ENCODE measurements at places on chromosomes 13 and 19. TPM values are rescaled to one million over a fixed set of nuclear protein-coding genes. Genes with fewer than 3 reads are reported as not detected.

DNA sequence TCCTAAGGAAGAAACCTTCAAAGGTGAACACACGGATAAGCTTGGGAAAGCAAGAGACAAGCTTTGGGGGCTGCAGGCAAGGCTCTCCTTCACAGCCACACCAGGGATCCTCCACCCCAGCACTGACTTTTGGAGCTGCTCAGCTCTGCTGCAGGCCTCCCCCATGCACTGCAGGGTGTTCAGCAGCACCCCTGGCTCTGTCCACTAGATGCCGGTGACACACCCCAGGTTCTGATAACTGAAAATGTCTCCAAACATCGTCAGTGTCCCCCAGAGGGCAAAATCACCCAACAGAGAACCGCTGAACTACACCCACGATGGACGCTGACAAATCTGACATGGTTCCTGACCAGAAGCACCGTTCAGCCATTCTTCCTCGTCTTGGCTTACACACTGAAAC, 90.5 kb downstream of the STK24 start:
- no peak for DNase-seq

DNA sequence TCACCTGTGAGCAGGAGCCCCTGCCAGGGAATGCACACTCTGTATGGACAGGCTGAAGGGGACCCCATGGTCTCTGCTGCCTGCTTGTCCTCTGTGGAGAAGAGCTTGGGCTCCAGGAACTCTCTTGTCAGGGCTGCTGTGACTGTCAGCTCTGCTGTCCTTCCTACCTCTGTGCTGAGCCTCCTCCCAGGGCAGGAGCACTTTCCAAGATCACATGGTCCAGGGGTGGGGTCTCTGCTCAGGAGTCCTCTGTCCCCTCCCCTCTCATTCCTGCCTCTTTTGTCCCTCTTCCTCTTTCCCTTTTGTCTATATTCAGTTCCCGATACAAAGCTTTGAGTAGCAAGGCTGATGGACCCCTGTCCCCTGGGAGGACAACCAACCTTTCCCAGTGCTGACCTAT, at the start of gene CEACAM7:
Gene CEACAM7 (minus strand): TSS at position 173 of the 400 bp plus-strand sequence. CDS start 105 bp downstream, at position 68.
- DNase-seq = no peak

DNA sequence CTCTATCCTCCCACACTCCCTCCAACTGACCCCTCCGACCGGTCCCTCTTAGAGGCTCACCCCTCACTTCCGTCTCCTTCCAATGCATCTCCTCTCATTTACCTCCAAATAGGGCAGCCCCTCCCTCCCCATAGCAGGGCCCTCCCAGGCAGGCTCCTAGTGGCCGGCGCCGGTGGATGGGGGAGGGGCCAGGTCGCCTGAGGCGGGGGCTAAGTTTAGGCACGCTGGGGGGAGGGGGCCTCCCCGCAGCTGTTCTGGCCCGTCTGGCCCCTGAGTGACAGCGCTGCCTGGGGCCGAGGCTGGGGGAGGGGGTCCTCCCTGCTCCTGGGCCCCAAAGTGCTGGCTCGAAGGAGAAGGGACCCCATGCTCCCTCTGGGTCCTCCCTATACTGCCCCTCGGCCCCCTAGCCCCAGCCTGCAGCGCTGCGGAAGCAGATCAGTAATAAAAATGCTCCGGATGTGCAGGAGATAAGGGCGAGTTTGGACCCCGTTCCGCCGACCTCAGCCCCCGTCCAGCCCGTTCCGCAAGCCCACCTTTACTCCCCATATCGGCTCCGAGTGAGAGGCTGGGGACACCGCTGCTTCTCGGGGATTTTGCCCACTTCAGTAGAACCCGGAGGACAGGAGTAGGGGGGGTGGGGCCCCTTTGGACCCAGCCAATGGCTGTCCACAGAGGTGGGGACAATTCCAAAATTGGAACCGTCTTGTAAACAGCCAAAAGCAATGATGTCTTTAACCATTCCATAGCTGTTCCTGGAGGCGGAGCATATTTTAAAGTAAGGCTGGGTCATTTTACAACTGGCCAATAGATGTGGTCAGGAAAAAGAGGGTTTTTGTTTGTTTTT, 4.0 kb downstream of the RTN2 start:
- DNase-seq = no peak

DNA sequence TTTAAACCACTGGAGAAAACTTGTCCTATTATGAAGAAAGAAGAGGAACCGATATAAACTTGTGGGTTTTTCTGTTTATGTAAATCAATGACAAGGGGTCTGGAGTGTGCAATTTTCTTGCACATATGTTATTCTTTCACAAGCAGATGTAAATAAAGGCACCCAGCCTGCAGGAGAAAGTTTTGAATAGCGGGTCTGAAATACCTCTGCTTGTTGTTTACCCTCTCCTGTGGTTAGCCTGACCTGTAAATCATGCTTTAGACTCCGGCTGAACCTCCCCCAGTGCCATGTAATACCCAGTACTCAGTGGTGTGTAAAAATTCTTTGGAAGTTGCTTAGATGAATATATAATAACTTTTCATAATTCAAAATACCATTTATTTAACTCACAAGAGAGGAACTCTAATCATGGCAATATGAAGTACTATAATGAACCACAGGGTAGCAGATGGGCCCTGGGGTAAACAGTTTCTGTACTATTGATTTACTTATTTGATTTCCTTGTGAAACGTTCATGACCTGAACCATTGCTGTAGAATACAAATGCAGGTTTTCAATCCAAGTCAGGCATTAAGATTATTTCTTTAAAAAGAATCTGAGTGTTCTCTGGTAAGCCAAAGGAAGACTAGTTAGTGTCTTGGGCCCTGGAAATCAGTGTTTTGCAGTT, 245.1 kb downstream of the LMO7 start:
- DNase-seq = no peak

- DNase-seq = no peak
Observed at GRCh38 chr13:20927596-20928257, 25.2 kb upstream of the XPO4 start.

- no peak for DNase-seq
Observed at GRCh38 chr19:50967929-50968715, 1.3 kb downstream of the KLK6 start.

DNA sequence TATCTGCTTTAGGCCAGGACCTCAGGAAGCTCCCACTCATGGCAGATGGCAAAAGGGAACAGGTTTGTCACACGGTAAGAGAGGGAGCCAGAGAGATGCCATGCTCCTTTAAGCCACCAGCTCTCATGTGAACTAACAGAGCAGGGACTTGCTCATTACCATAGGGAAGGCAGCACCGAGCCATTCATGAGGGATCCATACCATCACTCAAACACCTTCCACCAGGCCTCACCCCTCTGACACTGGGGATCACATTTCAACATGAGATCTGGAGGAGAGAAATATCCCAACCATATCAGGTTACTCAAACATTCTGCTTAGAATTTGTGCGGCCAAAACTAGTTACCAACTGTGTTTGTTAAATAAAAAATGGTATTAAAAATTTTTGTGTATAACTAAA, 427.0 kb downstream of the UQCRFS1 start:
- DNase-seq = no peak

- no peak for DNase-seq
Observed at GRCh38 chr19:38197937-38198704, 25.9 kb downstream of the DPF1 start.

DNA sequence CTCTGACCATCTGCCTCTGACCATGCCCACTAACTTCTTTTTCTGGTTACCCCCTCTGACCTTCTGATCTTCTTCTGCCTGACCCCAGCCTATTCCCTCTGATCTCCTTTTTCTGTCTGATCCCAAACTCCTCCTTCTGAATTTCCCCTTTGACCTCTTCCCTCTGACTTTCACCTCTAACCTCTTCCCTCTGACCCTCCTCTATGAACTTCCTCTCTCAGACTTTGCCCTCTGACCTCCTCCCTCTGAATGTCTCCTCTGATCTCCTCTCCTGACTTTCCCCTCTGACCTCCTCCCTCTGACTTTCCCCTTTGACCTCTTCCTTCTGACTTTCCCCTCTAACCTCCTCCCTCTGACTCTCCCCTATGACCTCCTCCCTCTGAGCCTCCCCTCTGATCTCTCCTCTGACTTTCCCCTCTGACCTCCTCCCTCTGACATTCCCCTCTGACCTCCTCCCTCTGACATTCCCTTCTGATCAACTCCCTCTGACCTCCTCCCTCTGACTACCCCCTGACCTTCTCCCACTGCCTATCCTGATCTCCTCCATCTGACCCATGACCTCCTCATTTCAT, 3.5 kb downstream of the COL5A3 start:
- DNase-seq = no peak

DNA sequence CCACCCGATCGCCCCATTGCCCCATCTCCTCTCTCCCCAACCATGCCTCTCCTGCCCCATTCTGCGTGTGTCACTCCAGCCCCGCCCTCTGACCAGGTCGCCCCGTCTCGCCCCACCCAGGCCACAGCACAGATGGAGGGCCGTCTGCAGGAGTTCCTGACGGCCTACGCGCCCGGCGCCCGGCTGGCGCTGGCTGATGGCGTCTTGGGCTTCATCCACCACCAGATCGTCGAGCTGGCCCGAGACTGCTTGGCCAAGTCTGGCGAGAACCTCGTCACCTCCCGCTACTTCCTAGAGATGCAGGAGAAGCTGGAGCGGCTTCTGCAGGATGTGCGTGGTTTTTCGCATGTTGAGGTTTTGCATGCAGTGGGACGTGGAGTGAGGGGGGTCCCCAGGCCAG, 26.2 kb downstream of the MAST3 start:
- no peak for DNase-seq

- DNase-seq = no peak
Observed at GRCh38 chr13:98985591-98985990, 7.7 kb upstream of the DOCK9 start.

- DNase-seq = no peak
Observed at GRCh38 chr19:44728178-44728577, 20.3 kb upstream of the BCL3 start.

DNA sequence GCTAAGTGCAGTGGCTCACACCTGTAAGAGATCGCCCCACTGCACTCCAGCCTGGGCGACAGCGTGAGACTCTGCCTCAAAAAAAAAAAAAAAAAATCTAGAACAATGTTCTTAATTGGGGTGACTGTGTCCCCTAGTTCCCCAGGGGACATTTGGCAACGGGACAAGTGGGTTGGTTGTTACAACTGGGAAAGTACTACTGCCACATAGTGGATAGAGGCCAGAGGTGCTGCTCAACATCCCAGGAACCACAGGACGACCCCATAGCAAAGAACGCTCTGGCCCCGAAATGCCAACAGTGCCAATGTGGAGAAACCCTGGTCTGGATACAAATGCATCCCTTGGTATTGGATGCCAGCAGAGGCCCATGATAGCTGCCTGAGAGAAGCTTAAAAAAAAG, 11.8 kb downstream of the NLRP12 start:
- DNase-seq = no peak

DNA sequence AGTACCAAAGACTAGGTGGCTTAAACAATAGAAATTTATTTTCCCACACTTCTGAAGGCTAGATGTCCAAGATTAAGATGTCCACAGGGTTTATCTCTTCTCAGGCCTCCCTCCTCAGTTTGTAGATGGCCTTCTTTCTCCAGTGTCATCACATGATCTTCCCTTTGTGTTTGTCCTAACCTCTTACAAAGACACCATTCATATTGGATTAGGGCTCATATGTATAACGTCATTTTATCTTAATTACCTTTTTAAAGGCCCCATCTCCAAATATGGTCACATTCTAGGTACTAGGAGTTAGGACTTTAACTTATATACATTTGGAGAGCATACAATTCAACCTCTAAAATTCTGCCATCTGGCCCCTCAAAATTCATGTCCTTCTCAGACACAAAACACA, 34.3 kb downstream of the N4BP2L2 start:
- no peak for DNase-seq

DNA sequence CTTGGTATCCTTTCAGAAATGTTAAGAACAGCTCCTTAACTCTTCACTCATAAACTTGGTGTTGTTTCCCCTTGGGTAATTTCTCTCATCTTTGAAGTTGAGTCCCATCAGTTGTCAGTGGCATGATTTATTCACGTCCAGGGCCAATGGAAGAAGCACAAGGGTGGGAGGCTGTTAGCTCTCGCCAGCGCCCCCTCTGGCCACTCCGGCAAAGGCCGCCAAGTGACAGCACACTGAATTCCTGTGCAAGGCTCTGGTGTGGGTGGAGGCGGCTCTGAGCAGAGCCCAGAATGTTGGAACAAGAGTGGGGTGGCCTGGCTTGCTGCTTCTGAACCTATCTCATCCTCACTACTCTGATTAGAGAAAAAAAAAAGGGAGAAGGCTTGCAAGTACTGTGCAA, 13.1 kb upstream of the MEDAG start:
- no peak for DNase-seq

GRCh38 chr19:47002106-47002766, 17.4 kb upstream of the NPAS1 start:
- no peak for DNase-seq

APC2 gene
- total RNA-seq = 1.5 TPM

LSM4 gene
- 98.1 TPM for total RNA-seq

IRF3 gene
- total RNA-seq = 88.9 TPM

SMIM44 gene
- not detected for total RNA-seq

ZNF497 gene
- 2.7 TPM for total RNA-seq

PRKCSH gene
- total RNA-seq = 398 TPM

PRSS57 gene
- not detected for total RNA-seq

PPP1R13L gene
- 48.7 TPM for total RNA-seq

DHPS gene
- 68.4 TPM for total RNA-seq

KLF12 gene
- 31.1 TPM for total RNA-seq

PEG3 gene
- not detected for total RNA-seq
